ENCODE measurements at places on chromosomes 13 and 19. TPM values are rescaled to one million over a fixed set of nuclear protein-coding genes. Genes with fewer than 3 reads are reported as not detected.

ZNF665 gene
- 11.3 TPM for total RNA-seq

PRX gene
- 2.5 TPM for total RNA-seq

RUVBL2 gene
- 76.1 TPM for total RNA-seq

ARGLU1 gene
- total RNA-seq: 171 TPM

MBD3L3 gene
- not detected for total RNA-seq

PLPPR3 gene
- not detected for total RNA-seq

SPACA4 gene
- not detected for total RNA-seq

SULT2A1 gene
- total RNA-seq: not detected

IL17D gene
- total RNA-seq: not detected

GRCh38 chr13:31242916-31243315 is 43.1 kb downstream of the B3GLCT start:
- no peaks in the 10 kb centered on the region for H3K4me1 ChIP-seq
- no peak for DNase-seq
- H3K27me3 ChIP-seq: no peaks in the 10 kb centered on the region
- no peak overlapping the region for H3K4me3 ChIP-seq
- H3K36me3 ChIP-seq: no peaks in the 10 kb centered on the region
- H3K27ac ChIP-seq: no peak overlapping the region

GRCh38 chr19:38812841-38813320 is at the start of gene LGALS4:
TSS of gene LGALS4 (minus strand) at chr19:38812945. CDS start at chr19:38812886, 59 bp downstream.
- H3K27ac ChIP-seq: no peak within 1 kb of the TSS
- H3K27me3 ChIP-seq: no peaks in the 10 kb centered on the region
- H3K36me3 ChIP-seq: peaks cover 7% of the 10 kb centered on the region

DNA sequence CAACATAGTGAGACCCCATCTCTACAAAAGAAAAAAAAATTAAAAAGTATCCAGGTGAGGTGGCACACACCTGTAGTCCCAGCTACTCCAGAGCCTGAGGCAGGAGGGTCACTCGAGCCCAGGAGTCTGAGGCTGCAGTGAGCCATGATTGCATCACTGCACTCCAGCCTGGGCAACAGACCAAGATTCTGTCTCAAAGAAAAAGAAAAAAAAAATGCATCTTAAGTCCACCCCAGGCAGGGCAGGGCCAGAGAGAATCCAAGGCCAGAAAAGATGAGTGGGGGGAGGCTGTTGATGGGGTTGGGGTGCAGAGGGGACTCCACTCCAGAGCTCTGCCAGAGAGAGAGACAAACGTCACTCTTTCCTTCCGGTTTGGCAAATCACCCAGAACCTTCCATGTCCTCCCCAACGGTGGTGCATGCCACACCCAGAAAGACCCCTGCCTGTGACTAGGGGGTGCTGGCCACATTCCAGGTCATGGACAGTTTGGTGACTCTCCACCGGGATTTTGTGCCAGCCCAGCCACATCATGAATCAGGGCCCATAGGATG is 431 bp downstream of the FUT3 start:
- H3K36me3 ChIP-seq: no peaks in the 10 kb centered on the region
- H3K27me3 ChIP-seq: peaks cover 2% of the 10 kb centered on the region
- peaks cover 8% of the 10 kb centered on the region for H3K4me1 ChIP-seq
- H3K4me3 ChIP-seq: no peak overlapping the region
- no peak for DNase-seq
- H3K27ac ChIP-seq: peak overlapping the region; percentile 3

GRCh38 chr19:15892012-15892411 is 5.9 kb downstream of the CYP4F2 start:
- H3K27me3 ChIP-seq: no peaks in the 10 kb centered on the region
- no peak overlapping the region for H3K4me3 ChIP-seq
- no peaks in the 10 kb centered on the region for H3K4me1 ChIP-seq
- no peak for DNase-seq

DNA sequence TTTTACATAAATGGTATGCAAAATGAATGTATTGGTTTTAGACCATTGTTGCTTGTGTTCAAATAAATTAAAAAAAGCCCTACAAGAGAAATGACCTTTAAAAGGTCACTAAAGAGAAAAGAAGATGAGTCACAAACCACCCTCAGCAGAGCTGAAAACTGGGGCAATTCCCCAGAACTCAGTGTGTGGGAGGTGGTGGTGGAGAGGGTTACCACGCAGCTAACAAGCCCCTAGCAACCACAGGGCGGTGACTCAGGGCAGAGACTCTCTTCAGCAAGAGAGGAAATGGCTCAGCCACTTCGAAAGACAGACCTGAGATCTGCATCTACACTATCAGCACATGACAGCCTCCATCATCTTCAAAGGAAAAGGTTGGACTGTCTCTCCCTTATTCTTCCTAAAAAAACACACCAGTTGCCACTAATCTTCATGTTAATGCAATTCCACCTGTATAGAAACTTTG is 29.4 kb upstream of the NDFIP2 start:
- peaks cover 7% of the 10 kb centered on the region for H3K27me3 ChIP-seq
- peak; percentile 78 for DNase-seq
- H3K4me1 ChIP-seq: peaks cover 42% of the 10 kb centered on the region
- H3K36me3 ChIP-seq: peaks cover 5% of the 10 kb centered on the region
- H3K27ac ChIP-seq: peak overlapping the region; percentile 75
- peak overlapping the region; percentile 51 for H3K4me3 ChIP-seq

GRCh38 chr13:102793611-102794355 is 5.0 kb downstream of the POGLUT2 start:
- peaks cover 18% of the 10 kb centered on the region for H3K4me1 ChIP-seq
- H3K36me3 ChIP-seq: peaks cover 23% of the 10 kb centered on the region
- no peak for DNase-seq
- H3K27ac ChIP-seq: no peak overlapping the region
- H3K4me3 ChIP-seq: no peak overlapping the region
- no peaks in the 10 kb centered on the region for H3K27me3 ChIP-seq

- no peaks in the 10 kb centered on the region for H3K4me1 ChIP-seq
- peaks cover 3% of the 10 kb centered on the region for H3K36me3 ChIP-seq
- H3K4me3 ChIP-seq: no peak overlapping the region
- no peak overlapping the region for H3K27ac ChIP-seq
- no peak for DNase-seq
These were observed 382.8 kb downstream of the FOXO1 start for GRCh38 chr13:40283666-40284065.

GRCh38 chr19:33132425-33132824 is 511 bp downstream of the WDR88 start:
- no peak overlapping the region for H3K4me3 ChIP-seq
- peaks cover 10% of the 10 kb centered on the region for H3K36me3 ChIP-seq
- H3K27me3 ChIP-seq: no peaks in the 10 kb centered on the region
- no peak overlapping the region for H3K27ac ChIP-seq

- peaks cover 32% of the 10 kb centered on the region for H3K27me3 ChIP-seq
- H3K36me3 ChIP-seq: no peaks in the 10 kb centered on the region
- no peak for DNase-seq
- no peak overlapping the region for H3K4me3 ChIP-seq
- peaks cover 33% of the 10 kb centered on the region for H3K4me1 ChIP-seq
These were observed 9.5 kb upstream of the ERFL start for GRCh38 chr19:41937525-41938468.

GRCh38 chr13:22320991-22321390 is 650.1 kb downstream of the FGF9 start:
- no peaks in the 10 kb centered on the region for H3K36me3 ChIP-seq
- no peak overlapping the region for H3K4me3 ChIP-seq
- no peaks in the 10 kb centered on the region for H3K27me3 ChIP-seq
- no peak overlapping the region for H3K27ac ChIP-seq
- no peaks in the 10 kb centered on the region for H3K4me1 ChIP-seq

- H3K27ac ChIP-seq: no peak overlapping the region
- peaks cover 17% of the 10 kb centered on the region for H3K4me1 ChIP-seq
- peaks cover 1% of the 10 kb centered on the region for H3K36me3 ChIP-seq
- H3K27me3 ChIP-seq: peaks cover 72% of the 10 kb centered on the region
- no peak for DNase-seq
These were observed 3.4 kb upstream of the DPF1 start for GRCh38 chr19:38227287-38228004.

DNA sequence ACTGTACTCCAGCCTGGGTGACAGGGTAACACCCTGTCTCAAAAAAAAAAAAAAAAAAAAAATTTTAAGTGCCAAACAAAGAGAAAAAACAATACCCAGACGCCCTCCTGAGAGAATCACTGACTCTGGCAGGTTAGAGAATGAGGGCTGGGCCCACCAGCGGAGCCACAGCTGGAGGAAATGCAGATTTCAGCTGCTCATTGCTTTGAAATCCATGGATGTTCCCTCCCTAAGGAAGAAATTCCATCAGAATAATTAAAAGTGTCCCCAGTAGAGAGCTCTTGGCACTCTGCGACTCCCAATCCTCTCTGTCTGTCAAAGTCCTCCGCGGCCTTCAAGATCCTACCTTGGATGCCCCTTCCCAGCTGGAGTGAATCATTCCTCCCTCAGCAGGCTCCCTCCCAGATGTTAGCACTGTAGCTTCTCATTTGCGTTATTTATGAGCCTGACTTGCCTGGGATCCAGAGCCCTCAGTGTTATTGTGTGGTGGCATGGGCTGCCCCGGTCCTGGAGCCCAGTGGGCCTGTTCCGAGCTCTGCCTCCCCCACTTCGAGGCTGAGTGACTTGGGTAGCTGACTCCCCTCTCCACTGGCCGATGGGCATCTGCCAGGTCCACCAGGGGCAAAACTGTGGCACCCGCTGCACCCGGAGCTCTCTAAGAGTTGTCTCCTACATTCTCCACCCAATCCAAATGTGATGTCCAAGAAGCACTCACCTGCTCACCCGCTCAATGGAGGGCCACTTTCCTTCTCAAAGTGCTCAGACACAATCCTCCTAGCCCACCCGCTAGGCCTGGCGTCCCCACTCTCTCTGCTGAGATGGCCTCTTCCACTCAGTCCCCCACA is 47.0 kb downstream of the SERP2 start:
- no peak overlapping the region for H3K27ac ChIP-seq
- no peak for DNase-seq
- H3K4me1 ChIP-seq: no peaks in the 10 kb centered on the region
- H3K27me3 ChIP-seq: peaks cover 7% of the 10 kb centered on the region
- no peaks in the 10 kb centered on the region for H3K36me3 ChIP-seq

DNA sequence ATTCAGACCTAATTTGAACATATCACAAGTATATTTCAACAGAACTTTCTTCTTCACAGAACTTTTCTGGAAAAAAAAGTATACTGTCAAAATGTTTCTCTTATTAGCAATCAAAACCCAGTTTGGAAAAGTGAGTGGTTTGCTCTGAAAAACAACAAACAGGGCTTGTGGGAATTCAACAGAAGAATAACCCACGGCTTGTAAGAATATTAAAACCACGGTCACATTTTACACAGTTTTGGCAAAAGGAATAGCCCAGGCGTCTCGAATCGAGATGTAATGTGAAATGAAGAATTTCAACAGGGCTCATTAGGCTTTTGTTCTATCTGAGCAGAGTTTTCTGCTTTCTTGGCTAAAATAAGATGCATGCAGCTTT is 70.7 kb downstream of the COL4A2 start:
- H3K27me3 ChIP-seq: peaks cover 15% of the 10 kb centered on the region
- no peak overlapping the region for H3K4me3 ChIP-seq
- DNase-seq: no peak
- H3K36me3 ChIP-seq: no peaks in the 10 kb centered on the region
- H3K4me1 ChIP-seq: no peaks in the 10 kb centered on the region
- no peak overlapping the region for H3K27ac ChIP-seq

GRCh38 chr13:112688560-112689302 is 1.1 kb upstream of the ATP11A start:
- DNase-seq: peak; percentile 51
- peaks cover 31% of the 10 kb centered on the region for H3K4me1 ChIP-seq
- peaks cover 5% of the 10 kb centered on the region for H3K27me3 ChIP-seq
